ENCODE measurements at places on chromosomes 4 and X.
A peak's percentile ranks its signal among the peaks of the same experiment; 100 is the strongest.

DNA sequence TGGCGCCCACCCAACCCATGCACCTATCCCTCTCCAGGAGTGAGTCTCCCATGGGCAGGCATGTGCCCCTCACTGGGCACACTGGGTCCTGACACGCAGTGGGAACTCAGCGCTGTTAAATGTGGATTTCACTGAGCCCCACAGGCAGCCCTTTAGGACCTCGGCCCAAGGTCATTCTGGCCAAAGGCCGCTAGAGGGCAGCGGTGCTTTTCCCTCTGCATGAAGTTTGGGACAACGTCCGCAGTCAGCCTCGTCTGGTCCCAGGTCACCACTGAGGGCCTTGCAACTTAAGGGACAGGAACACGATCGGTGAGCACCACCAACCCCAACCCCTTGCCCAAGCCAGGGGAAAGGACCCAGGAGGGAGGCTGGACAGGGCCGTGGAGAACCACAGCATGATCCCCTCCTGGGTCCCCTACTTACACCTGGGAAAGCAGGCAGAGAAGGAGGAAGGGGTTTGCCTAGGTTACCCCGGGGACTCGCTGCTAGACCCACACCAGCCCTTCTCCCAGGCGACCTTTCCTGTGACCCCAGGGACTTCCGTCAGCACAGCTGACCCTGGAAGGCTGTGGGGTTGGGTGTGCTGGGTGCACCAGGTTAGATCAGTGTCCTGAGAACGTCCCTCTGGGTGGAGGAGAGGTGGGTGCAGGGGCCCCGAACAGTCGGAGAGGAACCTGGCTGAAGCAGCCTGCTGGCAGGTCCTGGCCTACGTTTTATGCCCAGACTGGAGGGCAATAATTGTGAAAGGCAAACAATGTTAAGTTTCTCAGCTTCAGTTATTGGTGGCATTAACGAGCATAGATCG is 24.0 kb downstream of the CYTL1 start:
- peak; percentile 60 for DNase-seq

DNA sequence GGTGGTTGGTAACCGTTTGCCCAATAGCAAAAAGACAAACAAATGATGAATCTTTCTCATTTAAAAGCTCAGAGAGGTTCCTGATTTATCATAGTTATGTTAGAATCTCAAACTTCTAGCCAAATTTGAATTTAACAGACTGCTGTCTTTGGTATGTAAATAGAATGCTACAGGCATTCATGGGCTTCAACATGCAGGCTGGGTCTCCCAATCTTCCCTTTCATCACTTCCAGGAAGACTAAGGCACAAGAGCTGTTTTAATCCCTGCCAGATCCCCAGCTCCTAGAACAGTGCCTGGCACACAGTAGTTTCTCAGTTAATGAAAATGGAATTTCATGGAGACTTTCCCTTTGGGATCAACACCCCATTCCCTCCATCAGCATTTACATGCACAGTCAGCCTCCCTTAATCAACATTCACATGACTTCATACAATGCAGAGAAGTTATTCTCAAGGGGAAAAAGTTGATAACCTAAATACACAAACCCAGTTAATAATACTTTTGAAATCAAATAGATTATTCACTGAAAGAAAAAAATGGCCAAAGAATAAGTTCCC is 107.6 kb upstream of the C1QTNF7 start:
- no peak for DNase-seq

DNA sequence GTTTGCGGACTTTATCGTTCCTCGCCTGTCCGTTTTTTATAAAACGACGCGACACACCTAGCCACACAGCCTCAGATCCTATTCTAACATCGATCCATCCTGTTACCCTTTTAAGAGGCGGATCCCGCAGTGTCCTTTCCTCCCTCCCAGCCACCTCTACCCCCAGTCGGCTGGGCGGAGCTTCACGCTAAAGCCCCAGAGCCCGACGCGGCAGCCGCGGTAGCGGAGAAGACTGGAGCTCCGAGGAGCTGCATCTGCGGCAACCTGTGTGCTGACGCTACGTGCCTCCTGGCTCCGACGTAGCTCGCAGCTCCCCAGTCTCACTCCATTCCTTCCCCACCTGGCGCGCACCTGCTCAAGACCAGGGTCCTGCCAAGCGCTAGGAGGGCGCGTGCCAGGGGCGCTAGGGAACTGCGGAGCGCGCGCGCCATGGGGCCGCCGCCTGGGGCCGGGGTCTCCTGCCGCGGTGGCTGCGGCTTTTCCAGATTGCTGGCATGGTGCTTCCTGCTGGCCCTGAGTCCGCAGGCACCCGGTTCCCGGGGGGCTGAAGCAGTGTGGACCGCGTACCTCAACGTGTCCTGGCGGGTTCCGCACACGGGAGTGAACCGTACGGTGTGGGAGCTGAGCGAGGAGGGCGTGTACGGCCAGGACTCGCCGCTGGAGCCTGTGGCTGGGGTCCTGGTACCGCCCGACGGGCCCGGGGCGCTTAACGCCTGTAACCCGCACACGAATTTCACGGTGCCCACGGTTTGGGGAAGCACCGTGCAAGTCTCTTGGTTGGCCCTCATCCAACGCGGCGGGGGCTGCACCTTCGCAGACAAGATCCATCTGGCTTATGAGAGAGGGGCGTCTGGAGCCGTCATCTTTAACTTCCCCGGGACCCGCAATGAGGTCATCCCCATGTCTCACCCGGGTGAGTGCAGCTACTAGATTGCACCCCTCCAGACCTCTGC is at the start of gene RNF128:
Gene RNF128 (plus strand): TSS at position 217 of the 953 bp plus-strand sequence. CDS start 213 bp downstream, at position 430.
- peak; percentile 25 for DNase-seq

GRCh38 chr4:21304540-21304887 is 604.3 kb downstream of the PACRGL start:
- DNase-seq: no peak

- DNase-seq: no peak
These were observed 7.9 kb upstream of the PPP3CA start for GRCh38 chr4:101355246-101355645.

DNA sequence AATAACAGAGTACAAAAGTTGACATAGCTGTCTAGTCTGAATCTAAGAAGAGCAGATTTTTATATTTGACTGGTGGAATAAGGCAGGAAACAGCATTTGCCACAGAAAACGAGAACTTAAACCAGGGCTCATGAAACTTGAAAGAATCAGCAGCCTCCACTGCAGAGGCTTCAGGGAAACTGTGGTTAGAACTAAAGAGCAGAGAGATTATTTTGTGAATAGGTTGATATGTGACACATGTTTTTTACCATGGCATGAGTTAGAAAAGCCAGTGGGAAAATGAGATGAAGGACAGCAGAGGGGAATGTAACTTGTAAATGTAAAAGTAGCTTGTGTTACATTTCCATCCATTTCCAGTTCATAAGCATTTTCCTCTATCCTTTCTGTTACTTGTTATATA is 63.7 kb upstream of the CAMK2D start:
- peak; percentile 1 for DNase-seq

GRCh38 chr4:140094438-140095420 is 59.3 kb downstream of the MAML3 start:
- DNase-seq: peak; percentile 68

DNA sequence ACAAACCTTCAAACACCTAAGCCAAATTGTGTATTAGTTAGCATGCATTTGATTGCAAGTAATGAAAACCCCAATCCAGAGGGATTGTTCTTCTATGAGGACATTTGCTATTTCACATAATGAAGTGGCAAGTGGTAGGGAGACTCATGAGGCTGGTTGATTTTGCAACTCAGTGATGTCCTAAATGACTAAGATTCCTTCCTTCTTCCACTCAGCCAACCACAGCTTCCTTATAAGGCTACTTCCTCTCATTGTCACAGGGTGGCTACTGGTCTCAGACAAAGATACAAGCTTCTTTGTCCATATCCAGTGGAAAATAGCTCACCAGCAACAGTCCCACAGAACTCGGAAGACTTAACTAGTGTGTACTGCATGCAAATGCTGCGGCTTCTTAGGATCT is 5.3 kb upstream of the OTC start:
- DNase-seq: no peak

- DNase-seq: no peak
These were observed 109.6 kb upstream of the ANK2 start for GRCh38 chr4:112939901-112940300.

DNA sequence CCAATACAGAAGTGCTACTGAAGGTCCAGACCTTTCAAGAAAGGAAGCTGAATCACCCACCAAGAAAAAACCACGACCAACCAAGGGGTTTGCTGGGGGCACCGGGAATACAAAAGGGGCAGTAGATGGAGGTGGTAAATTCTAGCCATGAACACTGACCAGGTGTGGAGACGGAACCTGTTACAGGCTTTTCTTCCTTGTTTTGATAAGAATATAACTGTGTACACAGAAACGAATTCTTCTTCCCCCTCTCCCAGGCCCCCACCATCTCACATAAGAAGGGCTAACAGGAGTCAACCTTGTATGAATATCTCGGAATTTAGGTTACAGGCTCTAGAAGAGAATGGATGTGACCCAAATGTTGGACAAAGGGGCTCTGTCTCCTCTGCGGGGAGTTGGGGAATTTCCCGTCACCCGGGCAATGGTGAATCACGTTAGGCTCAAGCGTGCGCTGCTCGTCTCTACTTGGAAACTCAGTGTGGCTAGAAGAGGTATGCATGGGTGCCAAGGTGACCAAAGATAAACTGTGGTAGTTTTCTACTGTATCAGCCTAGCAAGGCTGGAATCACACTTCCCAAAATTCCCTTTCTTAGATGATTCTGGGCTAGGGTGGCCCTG is 87.0 kb downstream of the AFAP1 start:
- DNase-seq: peak; percentile 63

- DNase-seq: no peak
These were observed 149.7 kb downstream of the PTTG2 start for GRCh38 chr4:38109896-38110295.
